ENCODE measurements at places on chromosomes 3 and 15.

DNA sequence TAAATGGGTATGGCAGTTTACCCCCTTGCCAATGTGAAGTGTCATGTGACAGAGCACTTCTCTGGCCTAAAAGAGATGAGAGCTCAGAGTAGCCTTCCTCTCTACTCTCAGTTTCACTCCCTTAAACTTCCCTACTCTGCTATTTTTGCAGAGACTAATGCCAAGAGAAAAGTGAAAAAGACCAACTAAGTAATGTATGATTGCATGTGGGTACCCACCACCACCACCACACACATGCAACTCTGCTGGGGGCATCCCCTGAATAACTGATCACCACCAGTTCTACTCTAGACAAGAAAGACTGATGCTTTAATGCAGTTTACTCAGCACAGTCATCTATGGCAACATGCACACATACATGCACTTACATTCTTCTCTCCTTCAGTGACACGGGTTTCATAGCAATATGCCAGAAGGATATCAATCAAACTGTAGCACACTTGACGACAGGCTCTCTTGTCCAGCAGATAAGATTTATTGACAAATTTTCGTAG is 31.3 kb downstream of the SHQ1 start:
- DNase-seq = no peak

GRCh38 chr3:177447938-177448337 is 250.7 kb upstream of the TBL1XR1 start:
- no peak for DNase-seq

DNA sequence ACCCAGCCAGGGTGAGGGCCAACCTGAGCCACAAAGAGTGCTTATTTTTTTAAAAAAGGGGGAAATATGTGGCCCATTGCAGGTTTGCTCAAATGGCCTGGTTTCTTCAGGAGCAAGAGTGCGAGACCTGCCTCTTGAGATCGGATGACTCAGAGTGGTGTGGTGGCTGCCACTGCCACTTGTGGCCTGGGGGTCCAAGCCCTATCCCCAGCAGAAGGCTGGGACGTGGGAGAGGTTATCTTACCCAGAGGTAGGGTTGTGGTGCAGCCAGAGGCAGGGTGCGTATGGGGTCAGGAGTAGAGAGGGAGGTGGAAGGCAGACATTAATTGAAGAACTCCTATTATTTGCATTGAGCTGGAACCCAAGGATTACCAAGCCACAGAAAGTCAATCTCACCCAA is 83.2 kb upstream of the SMAD3 start:
- DNase-seq = no peak

DNA sequence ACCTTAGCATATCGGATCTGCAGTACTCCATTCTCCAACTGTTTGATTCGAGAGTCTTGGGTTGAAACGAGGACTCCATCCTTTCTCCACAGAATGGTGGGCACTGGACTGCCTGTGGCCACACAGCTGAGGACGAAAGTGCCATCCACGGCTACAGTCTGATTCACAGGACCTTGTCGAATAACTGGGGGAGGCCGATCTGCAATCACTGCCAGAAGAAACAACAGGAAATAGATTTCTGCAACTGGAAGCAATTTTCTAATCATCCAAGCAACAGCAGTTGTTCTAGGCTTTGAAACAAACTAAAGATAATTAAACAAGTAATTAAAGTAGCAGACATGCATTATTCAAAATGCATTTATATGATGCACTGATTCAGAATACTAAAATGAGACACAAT is 1097.7 kb downstream of the ROBO1 start:
- DNase-seq = no peak

GRCh38 chr3:138935863-138936740 is 10.8 kb downstream of the FOXL2 start:
- DNase-seq = peak; percentile 89

GRCh38 chr15:58985443-58985842 is 2.0 kb upstream of the RNF111 start:
- DNase-seq = no peak

- no peak for DNase-seq
These were observed 540.8 kb downstream of the FGF12 start for GRCh38 chr3:192186498-192186897.

GRCh38 chr3:120926146-120926545 is 18.1 kb downstream of the STXBP5L start:
- no peak for DNase-seq

- DNase-seq = no peak
These were observed 125.1 kb downstream of the TIGIT start for GRCh38 chr3:114418724-114419543.

- no peak for DNase-seq
These were observed 2.1 kb upstream of the PARP14 start for GRCh38 chr3:122678506-122678905.

GRCh38 chr3:138782755-138783154 is 52.0 kb downstream of the PIK3CB start:
- DNase-seq = no peak

GRCh38 chr3:14248849-14249523 is 70.4 kb downstream of the LSM3 start:
- DNase-seq = no peak

GRCh38 chr15:48442011-48442410 is 110.8 kb downstream of the DUT start:
- DNase-seq = no peak

GRCh38 chr15:51550841-51551240 is 71.7 kb downstream of the DMXL2 start:
- DNase-seq = no peak

- DNase-seq = no peak
These were observed 187.3 kb upstream of the ATP11B start for GRCh38 chr3:182605882-182606611.

DNA sequence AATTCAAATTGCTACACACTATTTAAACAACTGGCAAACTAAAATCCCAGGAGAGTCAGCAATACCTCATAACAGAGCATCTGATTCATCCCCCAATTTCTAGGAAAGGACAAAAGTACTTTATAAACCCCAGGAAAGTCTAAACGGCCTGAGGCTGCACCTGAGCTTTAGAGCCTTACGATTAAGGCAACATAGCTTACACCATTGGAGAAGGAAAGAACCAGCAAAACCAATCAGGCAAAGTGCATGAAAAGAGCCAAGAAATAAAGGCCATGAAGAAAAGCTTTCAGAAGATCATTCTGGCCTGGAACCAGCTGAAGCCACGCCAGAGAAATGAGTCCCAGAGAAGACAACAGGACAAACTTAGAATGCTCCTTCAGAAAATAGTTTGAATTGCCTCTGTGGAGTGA is 48.1 kb downstream of the PTPN9 start:
- no peak for DNase-seq

- no peak for DNase-seq
These were observed 9.1 kb upstream of the DIS3L start for GRCh38 chr15:66284271-66284670.

GRCh38 chr3:3086239-3086638 is 23.9 kb downstream of the IL5RA start:
- no peak for DNase-seq

DNA sequence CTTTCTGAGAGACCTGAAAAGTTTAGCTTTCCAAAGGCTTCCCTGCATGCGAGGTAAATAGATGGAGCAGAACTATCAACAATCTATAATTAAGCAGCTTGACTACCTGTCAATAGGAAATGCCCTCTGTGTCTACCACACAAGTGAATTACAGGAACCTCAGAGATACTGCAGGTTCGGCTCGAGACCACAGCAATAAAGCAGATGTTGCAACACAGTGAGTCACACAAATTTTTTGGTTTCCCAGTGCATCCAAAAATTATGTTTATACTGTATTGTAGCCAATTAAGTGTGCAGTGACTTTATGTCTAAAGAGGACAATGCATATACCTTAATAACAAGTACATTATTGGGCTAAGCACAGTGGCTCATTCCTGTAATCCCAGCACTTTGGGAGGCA is 252.0 kb downstream of the UBE2E2 start:
- DNase-seq = no peak

DNA sequence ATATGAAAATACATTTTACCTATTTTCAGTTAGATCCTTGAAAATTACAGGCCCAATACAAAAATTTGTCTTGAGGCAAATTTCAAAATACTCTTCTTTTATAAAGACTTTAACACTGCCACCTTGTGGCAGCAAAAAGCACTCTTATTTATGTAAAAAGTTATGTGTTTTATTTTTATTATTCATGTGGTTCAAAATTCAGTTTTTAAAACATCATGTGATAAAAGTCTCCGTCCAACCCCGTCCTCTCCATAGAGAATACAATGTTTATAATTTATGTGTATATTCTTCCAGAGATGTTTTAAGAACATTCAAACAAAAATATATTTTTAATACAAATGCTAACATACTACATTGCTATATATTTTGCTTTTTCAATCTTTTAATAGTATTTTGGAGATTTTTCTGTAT is 36.9 kb upstream of the TRIM59 start:
- DNase-seq = no peak

- DNase-seq = no peak
These were observed 497.1 kb downstream of the ZIC1 start for GRCh38 chr3:147906285-147906684.

- DNase-seq = no peak
These were observed 39.4 kb downstream of the AGTR1 start for GRCh38 chr3:148737104-148737530.

DNA sequence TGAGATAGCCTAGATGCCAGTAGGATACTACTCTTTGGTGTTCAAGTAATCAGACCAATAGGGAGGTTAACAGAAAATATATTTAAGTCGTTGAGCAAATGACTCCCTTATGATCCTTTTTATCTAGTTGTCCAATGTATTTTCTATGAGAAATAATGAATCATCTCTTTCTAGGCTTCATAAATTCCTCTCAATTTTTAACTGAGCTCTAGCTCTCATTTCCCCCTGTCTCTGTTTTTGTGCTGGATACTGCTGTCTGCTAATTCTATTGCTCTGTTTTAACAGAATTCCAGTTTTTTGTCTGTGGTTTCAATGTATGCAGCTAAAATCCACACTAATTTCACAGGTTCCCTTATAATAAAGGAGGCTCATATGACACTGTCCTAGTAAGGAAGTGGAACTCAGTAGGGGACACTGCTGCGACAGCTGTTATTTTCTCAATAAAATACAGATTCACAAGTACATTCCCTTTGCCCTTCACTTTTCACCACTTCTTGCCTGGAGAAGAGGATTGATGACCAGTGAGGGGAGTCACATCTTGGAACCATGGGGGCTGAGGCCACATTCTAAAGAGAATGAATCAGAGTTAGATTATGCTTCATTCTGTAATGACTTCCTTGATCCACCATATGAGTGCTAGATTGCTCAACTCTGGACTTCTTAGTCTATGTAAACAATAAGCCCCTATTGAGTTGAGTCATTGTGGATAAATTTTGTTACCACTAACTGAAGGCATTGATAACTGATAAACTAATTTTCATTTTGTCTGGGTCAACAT is 558.7 kb upstream of the KCNMB2 start:
- no peak for DNase-seq

DNA sequence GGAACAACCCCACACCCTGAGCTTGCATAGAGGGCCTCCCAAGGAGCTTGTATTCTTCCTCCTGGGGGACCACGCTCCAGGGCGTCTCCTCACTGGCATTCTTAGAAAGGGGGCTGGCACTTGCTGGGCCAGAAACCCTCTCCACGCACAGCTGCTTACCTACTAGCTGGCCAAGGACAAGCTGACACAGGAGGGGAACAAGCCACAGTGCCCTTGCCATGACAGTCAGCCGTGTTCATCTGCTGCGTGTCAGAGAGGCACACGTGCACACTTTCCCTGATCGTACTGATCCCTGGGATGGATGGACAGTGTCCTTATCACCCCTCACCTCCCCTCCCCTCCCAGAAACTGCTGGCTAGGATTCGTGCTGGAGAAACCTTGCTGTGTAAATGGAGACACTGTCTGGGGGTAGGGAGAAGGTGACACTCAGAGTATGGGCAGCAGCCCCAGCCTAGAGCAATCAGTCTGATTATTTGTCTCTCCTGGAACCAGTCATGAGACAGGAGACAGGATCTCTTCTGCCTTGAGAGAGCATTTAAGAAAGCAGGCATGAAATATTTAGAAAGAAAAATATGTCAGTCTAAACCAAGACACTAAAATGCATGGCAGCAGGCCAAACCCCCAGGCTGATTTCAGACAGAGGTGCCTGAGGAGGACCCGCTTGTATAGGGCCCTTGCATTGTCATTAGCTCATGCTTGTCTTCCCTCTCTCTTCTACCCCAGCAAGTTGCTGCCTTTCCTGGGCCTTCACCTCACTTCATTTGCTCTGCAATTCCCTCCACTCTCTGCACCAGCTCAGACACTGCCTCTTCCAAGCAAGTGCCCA is 311.8 kb upstream of the TRIM42 start:
- no peak for DNase-seq

DNA sequence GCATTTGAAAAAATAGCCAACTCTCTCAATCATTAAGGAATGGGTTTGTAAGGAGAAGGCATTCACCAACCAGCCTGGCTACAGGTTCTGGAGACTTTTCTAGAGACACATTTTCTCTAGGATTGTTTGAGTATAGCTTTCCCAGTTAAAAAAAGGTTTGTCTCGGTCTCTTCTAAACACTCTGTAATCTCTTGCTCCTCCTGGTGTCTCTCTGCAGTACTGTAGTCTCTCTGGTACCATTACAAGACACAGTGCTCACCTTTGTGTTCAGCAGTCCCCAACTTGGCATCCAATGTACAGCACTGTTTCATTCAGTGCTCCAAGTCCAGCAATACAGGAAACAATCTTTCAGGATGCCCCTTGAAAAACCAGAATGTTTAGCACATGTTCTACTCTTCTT is 534.4 kb downstream of the ZNF385D start:
- no peak for DNase-seq

DNA sequence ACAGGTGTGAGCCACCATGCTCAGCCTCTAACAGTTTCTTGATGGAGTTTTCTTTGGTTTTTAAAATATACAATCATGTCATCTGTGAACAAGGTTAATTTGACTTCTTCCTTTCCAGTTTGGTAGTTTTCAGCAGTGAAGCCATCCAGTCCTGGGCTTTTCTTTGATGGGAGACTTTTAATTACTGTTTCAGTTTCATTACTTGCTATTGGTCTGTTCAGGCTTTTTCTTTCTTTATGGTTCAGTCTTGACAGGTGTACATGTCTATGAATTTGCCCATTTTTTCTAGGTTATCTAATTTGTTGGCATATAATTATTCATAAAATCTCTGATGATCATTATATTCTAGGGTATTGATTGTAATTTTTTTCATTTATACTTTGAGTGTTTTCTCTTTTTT is 36.8 kb downstream of the PFN2 start:
- no peak for DNase-seq

DNA sequence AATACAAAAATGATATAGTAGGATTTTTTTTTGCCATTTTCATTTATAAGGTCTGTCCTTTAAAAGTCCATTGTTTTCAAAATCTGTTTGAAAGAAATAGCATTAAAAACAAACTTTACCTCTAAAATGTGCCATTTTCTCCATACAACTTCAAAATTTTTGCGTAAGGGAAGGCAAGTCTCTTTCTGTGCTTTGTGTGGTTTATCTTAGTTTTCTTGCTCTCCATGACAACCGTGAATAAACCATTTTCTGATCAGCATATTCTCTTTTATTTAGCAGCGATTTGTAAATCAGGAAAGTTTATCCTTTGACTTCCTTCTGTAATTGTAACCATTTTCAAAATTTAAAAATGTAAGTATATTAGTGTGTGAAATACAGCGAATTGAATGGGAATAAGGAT is 147.9 kb upstream of the CGNL1 start:
- no peak for DNase-seq

- no peak for DNase-seq
These were observed 17.1 kb upstream of the SLC30A4 start for GRCh38 chr15:45539680-45540079.

GRCh38 chr3:124886168-124887056 is 753 bp downstream of the ITGB5 start:
- peak; percentile 75 for DNase-seq

- DNase-seq = no peak
These were observed 192.6 kb upstream of the ALCAM start for GRCh38 chr3:105174017-105174615.
